ENCODE measurements at places on chromosomes 1 and 21. TPM values are rescaled to one million over a fixed set of nuclear protein-coding genes. Genes with fewer than 3 reads are reported as not detected.
A peak's percentile ranks its signal among the peaks of the same experiment; 100 is the strongest.

DNA sequence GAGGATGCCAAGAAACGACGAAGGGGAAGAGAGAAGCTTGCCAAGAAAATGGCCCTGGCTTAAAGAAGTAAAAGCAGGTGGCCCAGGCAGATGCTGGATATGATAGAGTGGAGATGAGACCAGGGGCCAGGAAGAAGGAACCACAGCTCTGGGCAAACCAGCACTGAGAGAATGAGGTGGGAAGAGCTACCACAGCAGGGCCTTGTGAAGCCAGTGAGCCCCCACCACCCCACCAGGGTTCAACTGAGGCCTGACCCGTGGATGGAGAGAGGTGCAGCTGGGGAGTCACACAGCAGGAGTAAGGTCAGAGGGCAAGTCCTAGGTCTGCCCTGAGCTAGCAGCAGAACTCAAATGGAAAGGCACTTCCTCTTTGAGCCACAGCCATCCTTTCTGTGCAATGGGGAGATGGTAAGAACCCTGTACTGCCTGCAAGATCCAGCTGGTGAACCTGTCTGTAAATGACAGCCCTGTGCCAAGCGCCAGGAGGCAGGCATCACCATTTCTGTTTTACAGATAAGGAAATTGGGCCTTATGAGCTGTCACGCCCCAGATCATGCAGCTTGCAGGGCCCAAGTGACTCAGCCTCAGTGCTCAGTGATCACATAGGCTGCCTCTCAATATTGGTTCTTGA is 8.5 kb downstream of the SH3BGRL3 start:
- no peak for DNase-seq

GRCh38 chr1:90616395-90616794 is 100.7 kb downstream of the BARHL2 start:
- DNase-seq: no peak

DNA sequence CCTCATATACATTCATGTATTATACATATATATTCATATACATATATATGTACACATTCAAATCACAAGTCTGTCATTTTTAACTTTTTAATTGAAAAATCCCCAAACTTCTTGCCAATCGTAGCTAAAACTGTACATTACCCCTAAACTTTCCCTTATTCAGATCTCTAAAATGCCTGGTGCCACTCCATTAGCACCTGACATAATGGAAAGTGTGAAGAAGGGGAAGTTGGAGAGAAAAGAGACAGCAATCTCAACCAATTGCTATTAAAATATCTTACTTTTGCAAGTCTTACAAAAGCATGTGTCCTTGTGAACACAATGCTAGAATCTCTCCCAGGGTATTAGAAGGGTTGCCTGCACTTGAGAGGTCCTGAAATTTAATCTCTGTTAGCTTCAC is 22.7 kb upstream of the PRKACB start:
- no peak for DNase-seq

GRCh38 chr1:220233927-220234326 is 38.3 kb downstream of the RAB3GAP2 start:
- DNase-seq: no peak

GRCh38 chr21:45849651-45850050 is 131.9 kb upstream of the COL6A1 start:
- no peak for DNase-seq

DNA sequence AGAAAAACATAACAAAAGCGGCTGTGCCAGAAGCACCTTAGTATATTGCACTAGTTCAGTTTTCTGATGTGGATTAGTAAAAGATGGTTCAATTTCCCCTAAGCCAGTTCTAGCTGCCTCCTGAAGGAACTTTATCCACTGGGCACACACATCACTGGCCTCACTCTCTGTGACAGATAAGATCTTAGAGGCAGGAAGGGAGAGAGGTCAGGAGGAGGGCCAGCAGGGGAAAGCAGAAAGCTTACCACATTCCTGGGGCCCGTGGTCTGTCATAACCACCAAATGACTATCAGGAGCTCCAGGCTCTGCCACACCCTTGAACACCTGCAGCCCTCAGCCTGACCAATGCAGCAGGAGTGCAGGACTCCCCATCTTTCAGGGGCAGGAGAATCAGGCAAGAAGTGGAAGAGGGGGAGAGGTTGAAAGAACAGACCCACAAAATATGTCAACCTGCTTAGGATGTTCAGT is 37.8 kb downstream of the LRRC71 start:
- no peak for DNase-seq

GRCh38 chr1:25711555-25712298 is 88.3 kb upstream of the SELENON start:
- peak; percentile 80 for DNase-seq

DNA sequence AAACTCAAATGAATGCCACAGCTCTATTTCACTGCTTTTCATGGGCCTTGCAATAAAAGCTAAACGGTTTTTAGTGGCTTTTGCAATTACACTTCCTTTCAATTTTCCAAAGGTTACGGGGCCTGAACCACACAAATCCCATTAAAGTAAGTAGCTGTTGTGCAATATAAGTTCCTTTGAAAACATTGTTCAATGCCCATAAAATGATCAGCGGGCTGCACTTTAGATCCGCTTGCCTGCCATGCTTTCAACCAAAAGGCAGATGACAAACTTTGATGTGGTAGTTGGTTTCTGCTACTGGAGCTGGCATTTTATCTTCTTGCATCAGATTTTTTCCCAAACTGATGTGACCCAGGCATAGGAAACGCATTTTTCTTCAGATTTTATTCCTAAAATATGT is 50.2 kb downstream of the PRRX1 start:
- DNase-seq: no peak

DNA sequence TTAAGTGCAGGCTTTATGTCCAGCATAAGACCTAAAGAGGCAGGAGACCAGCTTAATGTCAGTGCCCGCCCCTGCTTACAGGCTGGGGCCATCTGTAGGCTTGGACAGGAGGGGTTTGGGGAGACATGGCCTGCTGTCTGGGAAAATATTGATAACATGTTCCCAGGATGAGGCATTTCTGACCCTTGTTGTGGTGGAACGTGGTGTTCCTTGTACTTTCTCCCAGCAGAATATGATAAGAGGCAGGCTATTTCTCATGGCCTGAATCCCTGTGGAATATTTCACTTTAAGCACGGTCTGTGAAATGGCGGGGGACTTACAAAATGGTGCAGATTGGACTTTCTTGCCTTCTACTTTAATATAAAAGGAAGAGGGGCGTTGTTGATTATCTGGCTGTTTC is 41.9 kb upstream of the PLA2G5 start:
- no peak for DNase-seq

- no peak for DNase-seq
Measured at GRCh38 chr1:182752077-182752988, 37.2 kb upstream of the NPL start.

- no peak for DNase-seq
Measured at GRCh38 chr1:234841710-234842231, 231.8 kb upstream of the IRF2BP2 start.

- DNase-seq: no peak
Measured at GRCh38 chr1:47906009-47906432, 91.2 kb downstream of the TRABD2B start.

DNA sequence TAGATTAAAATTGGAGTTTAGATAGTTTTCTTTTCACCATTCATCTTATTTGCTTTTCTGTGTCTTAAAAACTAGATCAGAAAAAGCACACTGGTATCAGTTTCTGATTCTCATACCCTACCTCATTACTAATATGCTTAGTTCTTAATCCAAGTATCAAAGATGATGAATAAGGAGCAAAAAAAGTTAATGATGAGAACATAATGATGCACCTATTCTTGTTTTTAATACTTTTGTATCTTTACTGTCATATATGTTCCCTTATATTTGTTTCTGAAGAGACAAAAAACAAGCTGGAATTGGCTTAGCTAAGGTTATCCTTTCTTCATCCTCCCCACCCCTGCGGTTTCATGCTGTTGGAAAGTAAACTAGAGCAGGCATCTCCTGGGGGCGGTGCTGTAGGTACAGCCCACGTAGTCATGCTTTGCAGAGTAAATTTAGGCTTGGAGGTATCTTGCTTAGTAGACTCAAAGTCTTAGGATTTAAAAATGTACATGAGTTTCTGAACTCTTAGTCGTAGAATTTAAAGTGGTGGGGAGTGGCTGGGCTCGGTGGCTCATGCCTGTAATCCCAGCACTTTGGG is 16.4 kb downstream of the CNIH4 start:
- DNase-seq: no peak

- DNase-seq: no peak
Measured at GRCh38 chr1:223012938-223013337, 130.1 kb downstream of the TLR5 start.

GRCh38 chr1:20211511-20211931 is 25.2 kb upstream of the PLA2G2C start:
- no peak for DNase-seq

- no peak for DNase-seq
Measured at GRCh38 chr1:108584428-108584856, 24.5 kb downstream of the EEIG2 start.

DNA sequence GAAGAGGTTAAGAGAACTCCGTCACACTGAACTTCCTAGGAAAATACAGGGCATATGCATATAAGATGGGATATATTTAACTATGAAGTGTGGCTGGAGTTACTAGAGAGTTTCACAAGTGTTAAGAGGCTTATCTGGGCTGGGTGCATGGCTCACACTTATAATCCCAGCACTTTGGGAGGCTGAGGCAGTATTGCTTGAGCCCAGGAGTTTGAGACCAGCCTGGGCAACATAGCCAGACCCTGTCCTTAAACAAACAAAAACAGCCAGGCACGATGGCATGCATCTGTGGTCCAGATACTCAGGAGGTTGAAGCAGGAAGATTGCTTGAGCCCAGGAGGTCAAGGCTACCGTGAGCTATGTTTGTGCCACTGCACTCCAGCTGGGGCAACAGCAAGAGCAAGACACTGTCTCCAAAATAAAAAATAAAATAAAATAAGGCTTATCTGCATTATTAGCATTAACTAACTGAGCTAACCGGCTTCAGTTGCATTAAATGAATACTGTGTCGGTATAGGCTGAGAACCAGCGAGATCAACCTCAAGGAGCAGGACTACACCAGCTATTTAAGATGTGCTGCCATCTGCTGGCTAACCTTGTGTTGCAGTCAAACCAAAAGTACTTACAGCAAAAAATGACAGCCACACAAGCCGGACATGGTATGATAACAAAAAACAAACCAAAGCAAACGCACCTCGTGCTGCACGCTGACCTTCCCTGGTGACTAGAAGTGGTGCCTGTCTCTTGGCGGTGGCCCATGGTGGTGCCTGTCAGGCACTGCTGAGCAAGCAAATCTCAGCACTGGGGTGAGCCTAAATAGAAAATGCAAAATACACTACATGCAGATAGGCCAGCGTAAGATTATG is 19.7 kb upstream of the RBBP5 start:
- no peak for DNase-seq

GRCh38 chr1:204736836-204737235 is 51.3 kb upstream of the LRRN2 start:
- no peak for DNase-seq

DNA sequence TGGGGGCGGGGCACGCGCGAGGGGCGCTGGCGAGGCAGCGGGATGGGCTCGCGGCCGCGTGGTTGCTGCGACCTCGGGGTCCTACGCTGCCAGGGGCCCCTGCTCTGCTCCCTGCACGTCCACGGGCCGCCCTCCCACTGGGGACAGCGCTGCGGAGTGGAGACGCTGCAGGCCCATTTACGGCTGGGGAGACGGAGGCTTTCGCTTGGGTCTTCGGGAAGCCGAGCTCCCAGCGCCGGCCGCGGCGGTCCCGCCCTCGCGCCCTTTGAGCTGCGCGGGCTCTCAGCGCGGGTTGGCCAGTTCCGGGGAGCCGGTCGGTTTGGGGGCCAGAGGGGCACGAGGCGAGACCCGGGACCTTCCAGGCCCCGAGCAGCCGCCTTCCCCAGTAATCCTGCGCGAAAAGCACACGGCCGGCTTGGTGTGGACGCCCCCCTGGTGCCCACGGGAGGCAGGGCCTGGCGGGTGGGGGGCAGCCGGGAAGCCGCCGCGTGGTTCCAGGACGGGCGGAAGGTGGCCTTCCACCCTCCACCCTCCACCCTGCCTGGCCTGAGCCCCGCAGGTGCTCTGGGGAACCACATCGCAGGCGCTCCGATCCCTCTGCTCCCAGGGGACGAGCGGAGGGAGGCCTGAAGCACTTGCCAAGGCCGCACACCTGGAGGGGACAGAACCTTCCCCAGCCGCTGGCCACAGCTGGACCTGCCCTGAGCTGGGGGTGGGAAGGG is 570 bp upstream of the PEX10 start:
- DNase-seq: no peak

DNA sequence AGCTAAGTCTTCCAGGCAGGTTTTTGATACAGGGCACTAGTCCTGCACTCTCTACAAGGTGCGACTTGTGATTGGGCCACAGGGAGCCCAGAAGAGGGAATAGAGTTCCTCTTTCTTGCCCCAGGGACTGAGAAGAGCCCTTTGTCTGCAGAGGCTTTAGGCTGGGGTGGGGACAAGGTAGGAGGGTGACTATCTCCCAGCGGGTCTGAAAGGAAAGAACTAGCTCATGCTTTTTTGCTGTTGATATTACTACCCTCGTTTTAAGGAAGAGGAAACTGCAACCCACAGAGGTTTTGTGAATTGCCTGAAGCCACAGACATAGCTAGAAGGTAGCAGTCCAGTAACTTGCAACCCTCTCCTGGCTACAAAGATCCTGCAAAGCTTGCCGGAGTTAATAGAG is 615.2 kb downstream of the MATN1 start:
- DNase-seq: no peak

GRCh38 chr1:222757646-222758268 is 20.8 kb downstream of the FAM177B start:
- no peak for DNase-seq

DNA sequence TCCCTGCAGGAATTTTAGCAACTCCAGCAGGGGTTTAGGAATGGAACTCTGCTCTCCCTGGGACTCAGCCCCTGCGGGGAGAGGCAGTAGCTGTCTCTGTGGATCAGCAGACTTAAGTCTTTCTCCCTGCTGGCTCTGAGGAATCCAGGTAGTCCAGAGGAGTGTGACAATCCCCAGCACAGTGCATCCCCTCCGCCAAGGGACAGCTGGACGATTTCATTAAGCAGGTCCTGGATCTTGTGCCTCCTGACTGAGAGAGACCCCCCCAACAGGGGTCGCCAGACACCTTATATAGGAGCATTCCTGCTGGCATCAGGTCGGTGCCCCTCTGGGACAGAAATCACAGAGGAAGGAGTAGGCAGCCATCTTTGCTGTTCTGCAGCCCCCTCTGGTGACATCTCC is 30.6 kb downstream of the AKT3 start:
- no peak for DNase-seq

- DNase-seq: no peak
Measured at GRCh38 chr1:11571906-11572616, 82.2 kb downstream of the FBXO2 start.

MAP1LC3C gene
- 0.32 TPM for total RNA-seq

HPCAL4 gene
- 0.05 TPM for total RNA-seq

ANKRD45 gene
- total RNA-seq: 0.32 TPM

NBL1 gene
- 55.9 TPM for total RNA-seq

LCE1A gene
- total RNA-seq: not detected

LCA5L gene
- 1.7 TPM for total RNA-seq

CELA3B gene
- total RNA-seq: not detected

FMO2 gene
- 19.8 TPM for total RNA-seq

LCE1F gene
- total RNA-seq: not detected

PLA2G2E gene
- not detected for total RNA-seq

CHD5 gene
- 0.81 TPM for total RNA-seq

EDARADD gene
- 0.43 TPM for total RNA-seq

MFAP2 gene
- 4.8 TPM for total RNA-seq

Measured in cardiac septum (tissue), 1 donor.